ENCODE measurements at places on chromosomes 2 and 18.

DNA sequence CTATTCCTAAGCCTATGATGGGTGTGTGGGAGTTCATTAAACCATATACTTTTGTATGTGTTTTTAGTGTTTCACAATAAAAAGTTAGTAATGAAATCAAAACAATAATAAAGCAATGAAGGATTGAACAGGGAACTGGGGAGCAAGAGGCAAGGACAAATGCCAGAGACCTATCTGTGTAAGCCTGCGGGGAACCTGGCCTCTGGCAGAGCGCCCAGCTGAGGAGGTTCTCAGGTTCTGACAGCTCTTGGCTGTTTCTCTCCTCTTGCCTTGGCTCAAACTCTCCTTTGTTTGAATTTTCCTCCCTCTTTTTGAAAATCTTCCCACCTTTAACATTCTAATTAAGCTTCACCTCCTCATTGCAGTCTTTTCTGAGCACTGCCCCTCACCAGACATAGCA, 200.0 kb upstream of the NCKAP5 start:
- no peak for DNase-seq

- DNase-seq, result no peak
Observed at GRCh38 chr18:54973046-54973445, 13.8 kb upstream of the CCDC68 start.

GRCh38 chr2:45814488-45814887, 163.0 kb downstream of the PRKCE start:
- DNase-seq, result no peak

GRCh38 chr2:144621266-144621665, 101.3 kb upstream of the ZEB2 start:
- no peak for DNase-seq

DNA sequence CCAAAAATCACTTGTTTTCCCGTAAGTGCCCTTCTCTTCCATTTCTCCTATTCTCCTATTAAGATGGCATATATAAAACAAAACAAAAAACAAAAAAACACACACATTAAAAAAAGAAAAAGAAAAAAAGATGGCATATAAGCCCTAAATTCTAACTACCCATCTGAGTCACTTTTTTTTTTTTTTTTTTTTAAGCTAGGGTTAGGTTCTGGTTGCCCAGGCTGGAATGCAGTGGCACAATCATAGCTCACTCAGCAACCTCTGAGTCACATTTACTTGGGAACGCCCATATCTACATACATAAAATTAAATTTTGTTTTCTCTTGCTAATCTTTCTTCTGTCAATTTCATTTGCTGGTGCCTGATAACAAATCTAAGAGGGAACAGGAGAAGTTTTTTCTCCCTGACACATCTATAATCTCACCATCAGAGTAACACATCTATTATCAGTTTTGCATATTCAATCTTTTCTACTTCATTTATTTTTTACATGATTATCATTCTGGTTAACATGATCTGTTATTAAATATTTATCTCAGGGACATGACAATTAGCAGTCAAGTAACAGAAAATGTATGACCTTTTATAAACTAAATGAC, 52.1 kb downstream of the EEF1B2 start:
- DNase-seq, result no peak
